M059J (cell line): ENCODE measurements at places on chromosomes 7 and 10.

GRCh38 chr10:21161647-21162046 lies 264.5 kb upstream of the NEBL start:
- no peak for DNase-seq

- DNase-seq: peak; percentile 54
These were observed 777 bp downstream of the RUNDC3B start for GRCh38 chr7:87628780-87629569.

DNA sequence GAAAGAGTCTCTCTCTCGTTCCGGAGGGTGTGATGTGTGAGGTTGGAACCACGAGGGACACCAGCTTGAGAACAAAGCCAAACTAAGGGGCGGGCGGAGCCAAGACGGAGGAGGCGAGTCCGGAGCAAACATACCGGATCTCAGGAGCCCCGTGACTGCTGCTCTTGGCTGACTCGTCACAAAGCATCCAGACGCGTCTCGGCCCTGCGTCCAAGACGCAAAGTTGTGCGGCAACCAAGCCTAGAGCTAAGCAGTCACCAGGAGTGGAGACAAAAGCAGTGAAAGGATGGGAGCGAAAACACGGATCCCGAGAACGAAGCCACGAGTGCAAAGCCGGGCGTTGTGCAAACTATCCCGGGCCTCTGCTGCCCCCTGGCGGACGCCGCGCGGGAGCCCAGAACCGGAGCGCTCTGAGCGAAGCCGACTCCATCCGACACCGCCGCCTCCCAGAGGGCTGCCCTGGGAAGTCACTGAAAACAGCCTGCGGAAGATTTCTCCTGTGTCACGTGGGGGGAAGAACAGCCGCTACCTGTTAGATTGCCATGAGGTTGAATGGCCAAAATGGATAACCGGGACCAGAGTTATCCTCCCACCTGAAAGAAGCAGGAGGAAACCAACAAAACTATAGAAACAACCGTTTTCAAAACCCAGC lies 46.4 kb upstream of the TMEM72 start:
- DNase-seq: peak; percentile 85

DNA sequence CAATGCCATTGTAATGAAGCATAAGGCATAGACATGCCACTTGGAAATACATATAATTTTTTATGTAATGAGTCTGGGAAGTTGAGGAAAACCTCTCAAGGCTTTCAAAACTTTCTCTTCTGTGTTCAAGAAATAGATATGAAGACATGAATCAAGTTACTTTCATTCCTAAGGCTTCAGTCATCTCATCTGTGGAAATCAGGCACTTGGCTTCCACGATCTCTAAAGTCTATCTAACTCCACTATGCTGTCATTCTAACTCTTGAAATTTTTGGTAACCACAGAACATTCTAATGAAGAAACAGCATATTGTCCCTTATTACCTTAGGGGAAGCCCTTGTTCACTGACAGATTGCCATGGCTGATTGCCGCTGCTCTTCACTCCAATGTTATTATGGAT lies 242.6 kb downstream of the CNTNAP2 start:
- DNase-seq: no peak

GRCh38 chr7:29156907-29157452 lies 10.6 kb upstream of the CPVL start:
- DNase-seq: no peak

DNA sequence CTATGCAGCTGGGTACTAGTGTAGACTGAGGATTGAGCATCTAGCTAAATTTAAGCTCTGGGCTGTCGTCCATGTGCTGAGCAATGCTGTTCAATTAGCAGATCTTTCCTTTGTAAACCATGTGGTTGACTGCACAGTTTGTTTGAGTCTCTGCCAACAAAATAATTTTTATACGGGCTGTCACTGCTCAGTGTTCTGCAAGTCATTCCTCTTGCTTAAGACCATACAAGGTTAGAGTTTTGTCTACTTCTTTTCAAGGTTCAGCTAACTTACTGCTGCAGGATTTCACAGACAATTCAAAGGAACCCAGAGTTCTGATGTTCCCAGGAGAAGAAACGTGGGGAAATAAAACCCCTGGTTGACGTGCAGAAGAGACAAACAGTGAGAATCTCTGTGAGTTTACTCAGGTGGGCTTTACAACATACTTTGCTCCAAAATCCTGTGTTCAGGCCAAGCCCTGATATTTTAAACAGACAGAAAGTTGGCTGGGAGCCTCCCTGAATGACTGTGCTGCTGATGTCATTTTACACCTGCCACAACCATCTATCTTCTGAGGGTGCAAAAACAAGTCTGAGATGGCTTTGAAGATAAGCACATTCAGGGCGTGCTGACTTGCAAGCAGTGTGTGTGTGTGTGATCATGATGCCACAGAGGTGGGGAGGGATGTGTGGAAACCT lies 177.1 kb upstream of the SVIL start:
- DNase-seq: peak; percentile 88

DNA sequence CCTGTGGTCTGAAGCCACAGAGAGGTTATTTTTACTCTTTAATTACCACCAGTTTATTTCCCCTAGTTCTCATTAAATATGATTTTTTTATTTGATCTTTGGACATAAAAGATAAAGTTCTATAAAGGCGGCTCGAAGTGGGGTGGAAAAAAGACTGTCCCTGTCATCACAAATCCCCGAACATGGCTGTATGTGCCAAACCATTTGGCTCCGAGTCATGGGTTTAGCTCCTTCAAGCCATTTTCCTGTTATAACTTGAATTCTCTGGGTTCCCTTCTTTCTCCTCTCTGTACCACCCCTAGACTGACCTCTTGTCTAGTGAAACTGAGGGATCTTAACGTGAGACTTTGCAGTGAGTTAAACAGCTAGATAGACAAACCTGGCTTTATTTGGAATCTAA lies 181.6 kb downstream of the BMPER start:
- DNase-seq: no peak

DNA sequence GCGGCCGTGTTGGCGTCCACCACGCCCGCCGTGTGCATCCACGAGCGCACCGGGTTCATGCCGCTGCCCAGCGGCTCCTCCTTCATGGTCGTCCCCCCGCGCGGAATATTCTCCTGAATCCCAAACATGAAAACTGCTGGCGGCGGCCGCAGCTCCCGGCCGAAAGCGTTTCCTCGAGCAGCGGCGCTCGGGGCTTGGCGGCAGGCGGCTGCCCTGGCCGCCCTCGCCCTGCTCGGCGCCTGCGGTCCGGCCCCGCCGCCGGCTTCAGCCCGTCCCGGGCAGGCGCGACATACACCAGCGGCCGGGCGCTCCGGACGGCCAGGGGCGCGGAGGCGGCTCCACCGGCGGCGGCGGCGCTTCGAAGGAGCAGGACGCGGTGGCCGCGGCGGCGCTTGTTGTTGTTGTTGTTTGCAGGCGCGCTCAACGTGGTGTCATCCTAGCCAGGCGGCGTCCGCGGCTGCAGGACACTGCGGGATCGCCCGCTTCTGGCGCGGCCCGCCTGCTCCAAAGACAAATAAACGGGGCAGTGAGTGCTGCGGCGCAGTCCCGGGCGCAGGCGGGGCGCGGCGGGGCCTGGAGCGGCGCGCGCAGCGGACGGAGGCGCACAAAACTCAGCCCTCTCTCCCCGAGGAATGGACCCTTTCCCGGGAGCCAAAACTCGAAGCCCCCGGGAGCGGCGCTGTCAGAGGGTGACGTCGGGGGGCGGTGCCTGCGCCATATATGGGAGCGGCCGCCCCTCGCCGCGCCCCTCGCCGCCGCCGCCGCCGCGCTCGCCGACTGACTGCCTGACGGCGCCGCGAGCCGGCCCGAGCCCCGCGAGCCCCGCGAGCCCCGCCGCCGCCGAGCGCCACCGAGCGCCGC lies at the start of gene EBF3:
Gene EBF3 (minus strand): TSS at position 634 of the 861 bp plus-strand sequence. CDS start 506 bp downstream, at position 128.
- no peak for DNase-seq
